ENCODE measurements at places on chromosomes 6 and 20.

DNA sequence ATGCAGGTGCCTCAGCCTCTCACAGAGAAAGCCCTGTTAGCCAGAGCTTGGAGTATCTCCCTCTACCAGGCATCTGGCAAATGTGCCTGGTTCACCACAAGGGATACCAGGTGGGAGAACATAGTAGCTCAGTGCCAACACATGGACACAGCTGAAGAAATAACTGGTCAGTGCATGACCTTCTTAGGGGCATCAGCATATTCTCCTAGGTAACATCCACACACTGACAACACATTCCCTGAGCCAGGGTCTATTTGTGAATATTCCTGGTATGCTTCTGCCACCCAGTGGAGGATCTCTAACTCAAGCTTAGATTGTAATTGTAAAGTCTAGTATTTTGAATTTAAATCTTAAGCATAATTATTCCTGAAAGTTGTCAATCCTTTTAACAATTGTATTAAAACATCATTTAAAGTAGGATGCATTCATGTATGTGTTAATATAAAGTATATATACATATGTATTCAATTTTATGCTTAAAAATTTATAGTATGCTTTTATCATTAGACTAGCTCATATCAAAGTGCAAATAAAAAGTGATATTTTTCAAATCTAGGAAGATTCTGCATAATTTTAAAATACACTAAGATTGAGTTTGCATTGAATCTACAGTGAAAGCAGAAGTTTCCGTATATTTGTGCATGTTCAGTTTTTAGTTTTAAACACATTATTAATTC is 45.3 kb upstream of the COL21A1 start:
- peak; percentile 62 for DNase-seq

- DNase-seq = no peak
Observed at GRCh38 chr20:54476169-54477009, 996 bp downstream of the DOK5 start.

DNA sequence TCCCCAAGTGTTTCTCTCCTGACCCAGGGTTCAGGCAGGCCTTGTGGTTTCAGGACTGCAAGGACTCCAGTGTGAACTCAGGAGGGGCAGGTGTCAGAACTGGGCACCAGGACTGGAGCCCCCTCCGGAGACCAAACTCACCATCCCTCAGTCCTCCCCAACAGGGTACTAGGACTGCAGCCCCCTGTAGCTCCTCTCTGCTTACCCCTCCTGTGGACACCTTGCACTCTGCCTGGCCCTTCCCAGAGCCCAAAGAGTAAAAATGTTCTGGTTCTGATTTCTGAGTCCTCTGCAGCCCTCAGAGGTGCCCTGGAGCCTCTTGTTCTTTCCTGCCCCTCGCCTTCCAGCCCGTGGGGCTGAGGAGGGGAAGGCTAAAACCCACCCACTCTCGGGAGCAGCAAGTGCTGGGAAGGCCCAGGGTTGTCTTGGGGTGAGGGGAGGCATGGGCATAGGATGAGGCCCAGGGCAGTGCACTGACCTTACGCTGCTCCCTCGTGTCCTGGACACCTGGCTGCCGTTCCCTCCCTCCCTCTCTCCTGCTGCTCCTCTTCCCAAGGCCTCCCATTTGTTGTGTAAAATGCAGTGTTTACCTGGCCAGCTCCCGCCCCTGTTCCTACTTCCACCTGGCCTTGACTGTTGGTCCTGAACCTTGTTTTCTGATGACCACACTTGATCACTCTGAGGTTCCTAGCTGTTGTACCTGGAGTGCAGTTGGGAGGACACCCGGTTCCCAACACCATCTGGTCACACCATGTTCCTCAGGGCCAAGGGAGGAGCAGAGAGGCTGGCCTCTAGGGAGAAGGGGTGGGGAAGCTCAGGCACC is 9.9 kb downstream of the CNPY3 start:
- no peak for DNase-seq

- DNase-seq = no peak
Observed at GRCh38 chr6:30711758-30712380, 5.2 kb downstream of the MDC1 start.

DNA sequence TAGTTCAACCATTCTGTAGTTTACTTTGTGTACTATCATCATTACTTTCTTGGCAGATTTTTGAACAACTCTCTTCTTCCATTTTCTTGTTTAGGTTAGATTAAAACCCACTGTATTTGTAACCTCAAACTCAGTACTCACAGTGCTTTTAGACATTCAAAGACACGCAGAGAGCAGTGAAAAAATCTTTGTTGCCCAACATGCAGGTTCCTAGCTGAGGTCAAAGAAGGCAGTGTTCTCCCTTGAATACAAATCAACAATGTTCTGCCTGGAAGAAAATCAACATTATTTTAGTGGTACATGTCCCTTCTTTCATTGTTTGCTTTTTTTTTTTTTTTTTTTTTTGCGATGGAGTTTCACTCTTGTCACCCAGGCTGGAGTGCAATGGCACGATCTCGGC is 11.2 kb downstream of the CYB5R4 start:
- DNase-seq = no peak

GRCh38 chr20:23412026-23412425 is 9.3 kb downstream of the NAPB start:
- DNase-seq = no peak

DNA sequence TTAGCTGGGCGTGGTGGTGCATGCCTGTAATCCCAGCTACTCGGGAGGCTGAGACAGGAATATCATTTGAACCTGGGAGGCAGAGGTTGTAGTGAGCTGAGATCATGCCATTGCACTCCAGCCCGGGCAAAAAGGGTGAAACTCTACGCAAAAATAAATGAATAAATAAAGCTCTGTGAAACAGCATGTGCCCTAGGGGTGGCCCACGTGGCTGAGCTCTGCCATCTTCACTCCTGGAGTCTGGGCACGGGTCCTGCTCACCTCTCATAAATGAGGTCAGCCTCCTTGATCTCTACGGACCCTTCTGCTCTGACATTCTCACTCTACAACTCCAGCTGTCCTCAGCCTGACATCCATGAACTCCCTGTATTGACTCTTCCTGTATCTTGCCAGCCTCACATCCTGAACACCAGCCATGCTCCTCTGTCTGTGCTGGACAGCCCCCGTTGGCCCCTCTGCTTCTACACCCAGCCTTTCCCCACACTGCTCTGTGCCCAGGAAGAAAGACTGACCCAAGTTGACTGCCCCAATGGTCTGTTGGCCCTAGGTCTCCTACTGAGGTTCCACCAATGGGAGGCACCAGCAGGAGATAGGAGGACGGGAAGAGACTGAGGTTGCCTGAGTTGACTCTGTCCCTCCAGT is 21.9 kb downstream of the CPNE5 start:
- DNase-seq = no peak

- peak; percentile 14 for DNase-seq
Observed at GRCh38 chr20:22312744-22313346, 271.5 kb downstream of the FOXA2 start.

Measured in COR-L47 (cell line).